ENCODE measurements at places on chromosomes 1 and 21. TPM values are rescaled to one million over a fixed set of nuclear protein-coding genes. Genes with fewer than 3 reads are reported as not detected.

The KIFAP3 gene
- 28.5 TPM for total RNA-seq

The OR2L13 gene
- total RNA-seq: not detected

The OR2T29 gene
- not detected for total RNA-seq

The DPYD gene
- total RNA-seq: 81.3 TPM

The VHLL gene
- total RNA-seq: 0.92 TPM

The SLC45A3 gene
- total RNA-seq: 4.3 TPM

The KDF1 gene
- total RNA-seq: not detected

The RAB3GAP2 gene
- 49.3 TPM for total RNA-seq

The CGN gene
- total RNA-seq: not detected

The ABCG1 gene
- 3.3 TPM for total RNA-seq

The DFFB gene
- 6.3 TPM for total RNA-seq

The S100A7 gene
- total RNA-seq: not detected

The CHRM3 gene
- total RNA-seq: 0.03 TPM

The LDLRAD1 gene
- not detected for total RNA-seq

The KLHDC9 gene
- 0.98 TPM for total RNA-seq

The CYP4Z1 gene
- not detected for total RNA-seq

The FABP3 gene
- total RNA-seq: 40.1 TPM

The USH2A gene
- under 0.01 TPM for total RNA-seq
